SJSA1 (cell line): ENCODE measurements at places on chromosomes 12 and 14. TPM values are rescaled to one million over a fixed set of nuclear protein-coding genes. Genes with fewer than 3 reads are reported as not detected.

DNA sequence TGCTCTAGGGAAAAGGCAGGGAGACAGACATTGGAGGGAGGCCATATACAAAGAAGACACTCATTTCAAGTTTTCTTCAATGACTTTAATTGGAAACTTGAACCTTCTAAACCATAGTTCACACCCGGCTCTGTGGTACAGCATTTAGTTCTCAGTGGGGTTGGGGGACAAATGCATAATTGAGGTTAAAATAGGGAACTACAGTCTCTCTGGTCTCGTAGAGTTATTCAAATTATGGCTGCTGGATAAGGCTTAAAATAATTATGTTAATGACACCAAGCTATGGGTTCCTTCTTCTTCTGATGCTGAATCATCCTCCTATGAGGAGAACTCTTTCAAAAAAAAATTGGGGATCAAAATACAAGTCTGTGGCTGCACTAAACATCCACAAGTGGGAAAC is 3.8 kb upstream of the RPAP3 start:
- no peaks in the 10 kb centered on the region for H3K27me3 ChIP-seq
- no peak for DNase-seq
- no peak overlapping the region for H3K27ac ChIP-seq
- H3K4me3 ChIP-seq, result no peak overlapping the region
- peaks cover 8% of the 10 kb centered on the region for H3K4me1 ChIP-seq

DNA sequence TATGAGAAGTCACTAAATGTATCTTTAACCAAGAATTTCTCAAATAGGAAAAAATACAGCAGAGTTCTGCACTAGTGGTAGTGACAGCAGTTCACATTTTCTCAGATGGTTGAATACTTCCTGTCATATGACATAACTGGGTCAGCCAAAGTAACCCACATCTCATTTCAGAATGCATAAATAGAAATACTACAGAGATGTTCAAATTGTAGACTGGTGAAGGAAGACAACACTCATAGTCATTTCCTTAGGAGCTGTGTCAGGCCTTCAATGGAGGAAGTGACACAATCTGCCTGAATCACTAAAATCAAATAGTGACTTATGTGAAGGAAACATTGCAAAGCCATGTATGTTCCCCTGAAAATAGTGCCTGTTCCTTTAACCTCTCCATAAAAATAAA is 32.4 kb downstream of the FERMT2 start:
- DNase-seq, result no peak
- H3K36me3 ChIP-seq, result peaks cover 33% of the 10 kb centered on the region
- H3K4me3 ChIP-seq, result no peak overlapping the region
- no peaks in the 10 kb centered on the region for H3K27me3 ChIP-seq

GRCh38 chr14:89773151-89773550 is 181.4 kb downstream of the EFCAB11 start:
- no peak overlapping the region for H3K27ac ChIP-seq
- no peak for DNase-seq
- no peaks in the 10 kb centered on the region for H3K36me3 ChIP-seq
- no peaks in the 10 kb centered on the region for H3K27me3 ChIP-seq
- peaks cover 29% of the 10 kb centered on the region for H3K4me1 ChIP-seq

GRCh38 chr12:117231750-117232149 is 41.5 kb upstream of the FBXO21 start:
- H3K4me3 ChIP-seq, result no peak overlapping the region
- no peak overlapping the region for H3K27ac ChIP-seq
- H3K36me3 ChIP-seq, result no peaks in the 10 kb centered on the region
- H3K27me3 ChIP-seq, result no peaks in the 10 kb centered on the region

DNA sequence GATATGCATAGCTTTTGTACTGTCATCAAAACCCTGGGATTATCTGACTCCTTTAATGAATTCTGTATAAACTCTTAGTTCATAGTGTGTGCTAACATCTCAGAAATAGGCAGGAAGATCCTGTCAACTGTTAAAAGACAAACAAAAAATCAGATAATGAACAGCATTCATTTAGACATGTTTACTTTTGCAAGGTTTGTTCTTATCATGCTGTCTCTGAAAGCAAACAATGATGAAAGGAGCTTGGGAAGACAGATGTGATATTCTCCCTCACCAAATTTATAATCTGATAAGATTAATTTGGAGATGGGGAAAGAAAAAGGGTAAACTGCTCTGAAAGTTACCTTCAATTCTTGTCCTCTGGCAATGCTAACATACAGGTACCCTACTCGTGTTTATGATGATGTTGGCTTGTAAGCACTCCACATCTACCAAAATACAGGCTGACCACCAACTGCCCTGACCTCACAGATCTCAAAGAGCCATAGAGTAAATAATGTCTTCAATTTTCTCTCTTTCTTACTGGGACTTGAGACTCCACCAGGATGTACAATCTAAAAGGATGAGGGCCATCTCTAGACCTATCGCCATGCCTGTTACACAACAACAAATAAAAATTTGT is 233.8 kb downstream of the SSPN start:
- no peaks in the 10 kb centered on the region for H3K27me3 ChIP-seq
- no peak overlapping the region for H3K27ac ChIP-seq
- peaks cover 21% of the 10 kb centered on the region for H3K36me3 ChIP-seq
- H3K4me3 ChIP-seq, result no peak overlapping the region

DNA sequence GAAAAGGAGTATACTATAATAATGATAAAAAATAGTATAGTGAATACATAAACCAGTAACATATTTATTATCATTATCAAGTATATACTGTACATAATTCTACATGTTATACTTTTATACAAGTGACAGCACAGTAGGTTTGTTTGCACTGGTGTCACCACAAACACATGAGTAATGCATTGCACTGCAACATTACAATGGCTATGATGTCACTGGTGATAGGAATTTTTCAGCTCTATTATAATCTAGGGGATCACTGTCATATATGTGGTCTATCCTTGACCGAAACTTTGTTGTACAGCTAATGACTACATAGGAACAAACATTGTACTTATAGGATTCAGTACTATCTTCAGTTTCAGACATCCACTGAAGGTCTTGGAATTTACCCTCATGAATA is 165.8 kb upstream of the SYT1 start:
- no peaks in the 10 kb centered on the region for H3K36me3 ChIP-seq
- DNase-seq, result peak; percentile 69
- no peaks in the 10 kb centered on the region for H3K27me3 ChIP-seq
- no peak overlapping the region for H3K4me3 ChIP-seq
- peak overlapping the region; percentile 75 for H3K27ac ChIP-seq

- DNase-seq, result no peak
- no peak overlapping the region for H3K4me3 ChIP-seq
- no peaks in the 10 kb centered on the region for H3K27me3 ChIP-seq
- no peak overlapping the region for H3K27ac ChIP-seq
- peaks cover 67% of the 10 kb centered on the region for H3K36me3 ChIP-seq
- H3K4me1 ChIP-seq, result peaks cover 6% of the 10 kb centered on the region; the same call in 1 of the 2 replicates
These were observed 45.9 kb downstream of the SLC25A47 start for GRCh38 chr14:100369019-100369418.

DNA sequence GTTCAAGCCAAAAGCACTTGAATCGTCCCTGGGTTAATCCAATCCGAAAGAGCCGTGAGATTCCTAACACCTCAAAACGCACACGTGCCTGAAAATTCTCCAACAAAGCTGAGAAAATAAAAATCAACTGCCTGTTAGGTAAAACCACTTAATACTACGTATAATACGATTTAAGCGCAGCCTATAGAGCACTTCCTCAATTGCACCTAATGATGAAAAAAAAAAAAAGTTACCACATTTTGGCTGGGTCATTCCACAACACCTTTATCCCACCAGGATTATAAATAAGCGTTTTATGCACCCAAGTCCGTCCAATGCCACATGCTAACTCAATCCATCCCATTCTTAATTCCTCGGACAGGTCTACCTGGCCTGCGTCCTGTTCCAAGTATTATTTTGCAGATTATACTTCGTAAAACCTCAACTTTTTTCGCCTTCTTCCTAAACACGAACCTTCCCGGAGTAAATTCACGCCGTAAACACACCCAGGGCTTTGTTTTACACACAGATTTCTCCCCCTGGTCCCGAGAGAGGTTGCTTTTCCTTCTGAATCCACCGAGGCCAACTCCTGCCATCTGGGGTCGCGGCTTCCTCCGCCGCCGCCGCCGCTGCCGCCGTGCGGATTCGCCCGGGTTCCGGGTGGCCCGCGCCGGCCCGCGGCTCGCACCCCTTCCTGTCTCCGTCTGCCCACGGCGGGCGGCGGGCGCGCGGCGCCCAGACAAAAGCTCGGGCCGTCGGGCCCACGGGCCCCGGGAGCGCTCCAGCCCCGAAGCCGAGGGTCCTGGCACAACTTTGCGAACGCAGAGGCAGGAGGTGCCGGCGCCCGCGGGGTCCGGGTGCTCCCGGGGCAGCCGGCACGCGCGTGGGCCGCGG is 66.2 kb downstream of the RNF34 start:
- H3K36me3 ChIP-seq, result peaks cover 10% of the 10 kb centered on the region
- no peak overlapping the region for H3K27ac ChIP-seq
- H3K4me1 ChIP-seq, result peaks cover 15% of the 10 kb centered on the region
- H3K27me3 ChIP-seq, result no peaks in the 10 kb centered on the region

GRCh38 chr12:77116277-77116676 is 50.9 kb upstream of the E2F7 start:
- H3K27ac ChIP-seq, result peak overlapping the region; percentile 5; the same call in 1 of the 2 replicates
- no peak for DNase-seq
- no peaks in the 10 kb centered on the region for H3K36me3 ChIP-seq

DNA sequence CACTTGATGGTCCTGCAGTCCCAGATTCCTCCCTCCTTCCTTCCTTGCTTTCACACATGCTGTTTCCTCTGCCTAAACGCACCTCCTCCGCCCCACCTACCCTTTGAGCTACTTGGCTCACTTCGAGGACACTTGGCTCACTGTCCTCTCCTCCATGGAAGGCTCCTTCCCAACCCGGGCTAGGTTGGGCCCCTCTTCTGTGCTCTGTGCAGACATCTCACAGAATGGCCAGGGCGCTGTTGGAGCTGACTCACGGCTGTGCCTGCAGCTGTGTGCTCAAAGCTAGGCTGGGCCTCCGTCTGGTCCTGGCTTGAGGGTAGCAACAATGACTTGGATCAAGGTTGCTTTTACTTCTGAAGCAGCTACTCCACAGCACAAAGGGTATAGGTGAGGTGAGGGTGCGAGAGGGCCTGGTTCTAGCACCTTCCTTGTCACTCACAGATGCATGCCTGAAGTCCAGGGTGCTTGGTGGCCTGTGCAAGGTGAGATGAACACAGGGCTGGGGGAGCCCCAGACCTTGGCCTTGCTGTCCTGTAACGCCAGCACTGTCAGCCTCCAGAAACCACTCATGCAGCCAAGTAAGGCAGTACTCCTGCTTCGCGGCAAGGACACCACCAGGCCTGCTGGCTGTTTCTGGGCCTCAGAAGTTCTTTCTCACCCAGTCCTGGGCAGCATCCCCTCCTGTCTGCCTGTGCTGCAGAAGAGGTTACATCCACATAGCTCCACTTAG is 61.8 kb downstream of the GALNT16 start:
- H3K27me3 ChIP-seq, result no peaks in the 10 kb centered on the region
- H3K4me3 ChIP-seq, result no peak overlapping the region
- DNase-seq, result peak; percentile 34
- H3K36me3 ChIP-seq, result no peaks in the 10 kb centered on the region
- no peak overlapping the region for H3K27ac ChIP-seq

DNA sequence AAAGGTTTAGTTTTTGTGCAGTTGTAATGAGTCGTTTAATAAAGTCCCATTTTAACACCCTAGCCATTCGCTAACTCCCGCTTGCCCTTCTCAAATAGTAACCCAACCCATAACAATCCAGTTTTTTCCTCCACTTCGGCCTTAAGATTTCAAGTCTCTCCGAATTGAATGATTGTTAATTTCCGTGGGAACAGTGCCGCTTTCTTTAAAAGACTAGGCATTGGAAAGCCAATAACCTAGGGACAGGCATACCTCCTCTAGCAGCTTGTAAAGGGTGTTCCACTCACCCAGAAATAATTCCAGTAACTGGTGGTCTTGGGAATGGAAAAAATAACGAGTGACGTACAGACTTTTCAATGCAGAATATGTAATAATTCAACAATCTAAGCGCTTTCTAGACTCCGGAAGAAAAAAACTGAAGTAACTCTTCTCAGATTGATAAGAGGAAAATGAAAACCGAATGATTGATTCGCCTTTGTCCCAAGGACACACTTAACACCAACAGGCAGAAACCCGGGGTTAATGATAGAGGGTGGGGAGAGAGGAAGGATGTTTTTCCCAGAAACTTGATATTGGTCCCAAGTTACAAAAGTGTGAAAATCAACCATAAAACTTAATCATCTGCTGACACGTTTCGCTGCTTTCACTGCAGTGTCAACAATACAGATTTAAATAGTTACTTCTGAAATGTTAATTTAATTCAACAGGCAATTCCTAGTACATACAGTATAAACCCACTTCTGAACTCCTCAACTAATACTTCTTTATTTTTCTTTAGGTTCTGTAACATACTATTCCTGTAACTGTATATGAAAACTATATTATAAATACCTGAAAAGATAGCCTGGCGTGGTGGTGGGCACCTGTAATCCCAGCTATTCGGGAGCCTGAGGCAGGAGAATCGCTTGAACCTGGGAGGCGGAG is 1.0 kb upstream of the SINHCAF start:
- DNase-seq, result no peak
- H3K4me1 ChIP-seq, result peaks cover 17% of the 10 kb centered on the region
- H3K4me3 ChIP-seq, result no peak overlapping the region
- H3K27me3 ChIP-seq, result peaks cover 16% of the 10 kb centered on the region

RILPL2 gene
- 1.3 and 2.1 TPM in 2 replicates for total RNA-seq

LRRC10 gene
- total RNA-seq, result not detected in 2 replicates

HOXC9 gene
- total RNA-seq, result 9.6 and 14.2 TPM in 2 replicates

ANKLE2 gene
- 64.0 and 72.6 TPM in 2 replicates for total RNA-seq

PRPH gene
- total RNA-seq, result not detected in 2 replicates

NFKBIA gene
- total RNA-seq, result 115 and 172 TPM in 2 replicates

SIRT4 gene
- total RNA-seq, result 0.60 and 1.5 TPM in 2 replicates

KRT73 gene
- not detected in 2 replicates for total RNA-seq

KLHL42 gene
- 21.1 and 25.4 TPM in 2 replicates for total RNA-seq

SPTB gene
- total RNA-seq, result 1.1 and 2.0 TPM in 2 replicates
